ENCODE measurements at places on chromosomes 6 and 20.

DNA sequence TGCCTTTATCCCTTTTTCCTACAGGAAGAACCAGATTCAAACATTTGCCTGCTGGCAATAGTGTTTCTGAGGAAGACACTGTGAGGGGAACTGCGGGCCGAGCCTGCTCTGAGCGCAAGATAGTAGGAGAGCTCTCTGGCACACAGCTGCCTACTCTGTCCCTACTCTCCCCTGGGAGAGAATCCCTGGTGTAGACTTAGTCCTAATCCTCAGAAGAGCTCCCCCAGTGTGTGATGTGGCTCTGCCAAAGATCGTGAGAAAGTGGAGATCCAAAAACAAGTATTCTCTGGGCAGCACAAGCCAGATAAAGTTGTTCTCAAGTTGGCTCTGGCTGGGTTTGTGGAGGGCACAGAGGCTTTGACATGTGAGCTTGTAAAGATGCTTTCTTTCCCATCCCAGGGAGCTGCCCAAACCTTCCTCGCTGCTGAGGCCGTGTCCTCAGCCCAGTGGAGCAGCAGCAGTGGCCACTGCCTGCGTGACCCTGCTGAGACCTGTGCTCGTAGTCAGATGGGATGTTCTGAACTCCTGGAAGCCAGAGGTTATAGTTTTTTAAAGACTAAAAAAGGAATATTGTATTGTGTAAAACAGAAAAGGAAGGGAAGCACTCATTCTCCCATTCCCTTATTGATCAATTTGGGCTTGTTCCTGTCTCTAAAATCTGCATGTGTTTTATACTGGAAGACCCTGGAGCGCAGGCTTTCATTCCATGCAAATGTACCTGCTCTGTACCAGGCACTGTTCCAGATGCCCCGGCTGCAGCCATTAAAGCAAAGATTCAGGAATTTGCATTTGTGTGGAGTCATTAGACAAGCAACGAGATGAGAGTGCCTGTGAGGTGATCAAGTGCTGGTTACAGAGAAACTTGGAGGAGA lies 30.7 kb downstream of the PNLDC1 start:
- DNase-seq = no peak

- DNase-seq = peak; percentile 38
Measured at GRCh38 chr6:3456898-3457709, at the start of gene SLC22A23. TSS of gene SLC22A23 (minus strand) at chr6:3457050. CDS start at chr6:3456559, 491 bp downstream.

- peak; percentile 15 for DNase-seq
Measured at GRCh38 chr6:105836889-105837288, 249.2 kb upstream of the PRDM1 start.

GRCh38 chr6:184161-184700 lies 108.1 kb upstream of the DUSP22 start:
- DNase-seq = no peak

DNA sequence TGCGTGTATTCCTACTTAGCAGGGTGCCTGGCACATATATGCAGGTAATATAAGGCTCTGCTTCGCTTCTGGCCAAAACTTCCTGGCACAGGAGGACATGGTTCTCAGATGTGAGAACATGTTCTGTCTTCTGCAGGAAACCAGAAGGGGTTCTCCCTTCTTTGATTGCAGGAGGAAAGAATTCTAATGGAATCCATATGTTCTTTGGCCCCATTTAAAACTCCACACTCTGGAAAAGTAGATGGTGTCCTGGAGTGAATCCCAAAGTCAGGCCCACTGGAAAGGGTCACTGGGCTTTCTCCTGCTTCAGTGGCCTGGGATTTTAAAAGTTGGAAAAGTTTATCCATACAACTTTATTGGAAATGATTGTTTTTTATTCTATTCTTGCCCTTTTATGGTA lies 16.4 kb upstream of the CYP24A1 start:
- DNase-seq = peak; percentile 44

DNA sequence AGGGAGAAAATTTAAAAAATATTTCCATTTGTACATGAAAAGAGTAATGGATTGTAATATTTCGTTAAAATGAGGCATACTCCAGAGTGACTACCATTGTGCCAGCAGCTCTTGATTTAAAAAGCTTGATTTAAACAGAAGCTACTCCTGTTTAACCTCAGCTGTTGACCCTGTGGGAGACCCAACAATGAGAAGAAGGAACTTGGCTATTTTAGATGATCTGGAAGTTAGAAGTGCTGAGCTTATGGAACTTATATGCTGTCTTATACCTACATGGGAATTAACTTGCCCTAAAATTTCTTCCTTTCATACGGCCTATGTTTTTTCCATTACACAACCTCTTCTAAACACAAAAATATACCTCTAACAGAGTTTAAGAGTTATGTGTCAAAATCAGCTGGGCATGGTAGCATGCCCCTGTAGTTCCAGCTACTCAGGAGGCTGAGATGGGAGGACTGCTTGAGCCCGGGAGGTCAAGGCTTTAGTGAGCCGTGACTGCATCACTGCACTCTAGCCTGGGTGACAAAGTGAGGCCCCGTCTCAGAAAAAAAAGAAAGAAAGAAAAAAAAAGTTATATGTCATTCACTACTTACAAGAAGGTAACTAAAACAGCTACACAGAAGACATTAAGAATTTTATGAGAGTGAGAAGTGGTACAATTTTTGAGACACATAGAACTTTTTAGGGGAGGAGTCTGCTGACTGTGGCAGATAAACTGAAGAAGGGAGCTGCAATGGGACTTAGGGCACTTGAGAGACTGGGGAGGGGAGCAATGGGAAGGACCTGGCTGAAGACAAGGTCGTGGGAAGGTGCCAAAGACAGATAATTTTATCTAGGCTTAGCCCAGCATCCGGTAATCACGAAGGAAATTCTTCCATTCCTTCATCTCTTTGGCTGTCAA lies 139.9 kb downstream of the MYB start:
- DNase-seq = no peak

GRCh38 chr20:1775117-1775516 lies 117.5 kb upstream of the SIRPG start:
- DNase-seq = peak; percentile 37

DNA sequence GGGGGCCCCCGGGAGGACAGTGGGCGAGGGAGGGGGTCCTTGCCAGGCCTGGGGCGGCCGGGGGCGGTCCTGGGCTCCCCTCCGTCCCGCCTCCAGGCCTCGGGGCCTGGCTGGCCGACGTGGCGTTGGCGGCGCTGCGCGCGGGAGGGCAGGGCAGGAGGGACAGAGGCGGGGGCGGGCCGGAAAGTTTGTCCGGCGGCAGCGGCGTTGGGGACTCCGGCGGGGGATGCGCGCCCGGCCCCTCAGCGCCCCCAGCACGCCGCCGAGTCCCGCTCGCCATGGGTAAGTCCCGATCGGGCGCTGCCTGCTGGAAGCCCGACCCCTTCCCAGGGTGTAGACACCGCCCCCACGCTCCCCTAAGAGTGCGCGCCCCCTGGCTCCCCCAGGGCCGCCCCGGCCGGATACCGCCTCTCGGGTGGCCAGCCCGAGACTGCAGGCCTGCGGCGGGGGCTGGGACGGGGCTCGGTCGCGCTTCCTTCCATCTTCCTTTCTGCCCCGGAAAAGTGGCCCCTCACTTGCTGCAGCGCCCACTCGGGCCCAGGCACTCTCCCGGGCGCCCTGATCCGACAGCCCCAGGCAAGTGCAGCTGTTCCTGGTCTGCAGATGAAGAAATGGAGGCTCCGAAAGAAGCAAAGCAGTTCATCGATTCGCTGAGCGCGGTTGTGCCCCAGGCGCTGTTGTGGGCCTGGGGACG lies at the start of gene SLC2A10:
TSS of gene SLC2A10 (plus strand) at position 191 of the 694 bp plus-strand sequence. CDS start at position 279, 88 bp downstream.
- DNase-seq = peak; percentile 70

- no peak for DNase-seq
Measured at GRCh38 chr20:45193331-45193730, 13.5 kb upstream of the SEMG1 start.

GRCh38 chr6:161644521-161644920 lies 370.7 kb upstream of the AGPAT4 start:
- DNase-seq = no peak

DNA sequence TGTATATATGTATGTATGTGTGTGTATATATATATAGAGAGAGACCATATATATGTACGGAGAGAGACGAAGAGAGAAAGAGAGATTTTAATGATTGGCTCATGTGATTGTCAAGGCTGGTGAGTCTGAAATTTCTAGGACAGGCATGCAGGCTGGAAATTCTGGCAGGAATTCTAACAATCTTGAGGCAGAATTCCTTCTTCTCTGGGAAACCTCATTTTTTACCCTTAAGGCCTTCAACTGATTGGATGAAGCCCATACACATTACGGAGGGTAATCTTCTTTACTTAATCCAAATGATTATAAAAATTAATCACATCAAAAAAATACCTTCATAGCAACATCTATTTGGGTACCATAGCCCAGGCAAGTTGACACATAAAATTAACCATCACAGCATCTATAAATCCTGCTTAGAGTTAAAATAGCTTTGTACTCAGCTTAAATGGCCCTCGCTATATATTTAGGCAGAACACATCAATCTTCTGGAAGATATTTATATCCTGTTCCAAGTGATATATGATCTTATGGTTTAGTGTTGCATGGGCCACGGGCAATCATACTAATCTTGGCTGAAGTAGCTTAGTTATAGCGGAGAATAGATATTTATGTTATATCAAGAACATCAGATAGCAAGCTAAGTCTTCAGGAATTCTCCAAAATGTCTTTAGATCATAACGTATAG lies 36.6 kb downstream of the ABRACL start:
- DNase-seq = peak; percentile 11

DNA sequence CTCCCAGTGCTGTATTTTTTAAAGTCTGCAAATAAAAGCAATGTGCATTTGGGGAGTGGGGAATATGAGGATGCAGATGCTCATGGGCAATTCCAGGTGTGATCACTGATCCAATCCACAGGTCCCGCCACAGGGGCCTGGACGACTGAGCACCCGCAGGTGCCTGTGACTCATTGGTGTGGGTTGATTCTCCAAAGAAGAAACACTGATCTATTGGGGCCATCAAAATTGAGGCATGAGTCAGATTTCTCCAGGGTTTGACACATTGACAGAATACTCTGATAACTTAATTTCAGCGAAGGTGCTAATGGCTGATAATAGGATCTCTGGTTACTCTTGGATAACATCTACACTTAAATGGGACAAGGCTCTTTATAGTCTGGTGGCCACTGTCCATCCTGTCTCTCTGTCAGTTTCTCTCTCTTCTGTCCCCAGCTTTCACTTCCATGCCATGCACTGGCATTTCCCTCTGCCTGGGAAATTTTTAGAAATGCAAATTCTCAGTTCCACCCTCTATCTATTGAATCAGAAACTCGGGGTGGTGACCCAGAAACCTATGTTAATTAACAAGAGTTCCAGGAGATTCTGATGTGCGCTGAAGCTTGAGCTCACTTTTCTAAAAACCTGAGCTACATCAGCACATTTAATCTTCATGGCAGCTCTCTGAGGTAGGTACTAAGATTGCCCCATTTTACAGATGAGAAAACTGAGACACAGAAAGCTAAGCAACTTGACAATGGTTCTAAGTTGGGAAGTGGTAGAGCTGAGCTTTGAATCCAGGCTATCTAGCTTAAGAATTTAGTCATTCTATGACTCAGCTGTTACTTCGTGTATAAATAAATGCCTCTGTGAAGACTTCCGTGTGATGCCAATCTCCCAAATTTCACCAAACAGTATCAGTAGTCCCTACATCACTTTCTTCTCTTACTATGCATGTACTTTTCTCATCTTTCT lies 10.2 kb upstream of the RCAN2 start:
- DNase-seq = no peak

GRCh38 chr6:129774697-129775447 lies 64.9 kb upstream of the ARHGAP18 start:
- peak; percentile 79 for DNase-seq

DNA sequence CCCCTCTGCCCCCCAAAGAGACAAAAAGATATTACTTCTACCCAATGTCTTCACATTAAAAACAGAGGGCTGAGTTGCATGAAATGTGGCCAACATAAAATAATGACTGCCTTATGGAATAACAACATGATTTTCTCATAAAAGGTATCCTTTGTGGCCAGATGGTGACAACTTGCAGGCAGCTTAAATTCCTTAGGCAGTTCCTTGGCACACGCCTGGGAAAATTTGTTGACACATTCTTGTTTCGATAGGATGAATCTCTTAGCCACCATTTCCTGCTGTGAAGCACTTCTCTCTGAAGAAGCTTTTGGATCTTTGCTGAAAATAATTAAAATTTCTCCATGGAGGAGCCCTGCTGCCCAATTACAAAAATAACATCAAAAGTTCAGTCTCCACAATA lies 109.0 kb upstream of the COL21A1 start:
- peak; percentile 79 for DNase-seq

GRCh38 chr6:38080360-38080759 lies 260.8 kb downstream of the ZFAND3 start:
- DNase-seq = peak; percentile 35

GRCh38 chr20:38789503-38790199 lies 15.8 kb upstream of the PPP1R16B start:
- peak; percentile 39 for DNase-seq

DNA sequence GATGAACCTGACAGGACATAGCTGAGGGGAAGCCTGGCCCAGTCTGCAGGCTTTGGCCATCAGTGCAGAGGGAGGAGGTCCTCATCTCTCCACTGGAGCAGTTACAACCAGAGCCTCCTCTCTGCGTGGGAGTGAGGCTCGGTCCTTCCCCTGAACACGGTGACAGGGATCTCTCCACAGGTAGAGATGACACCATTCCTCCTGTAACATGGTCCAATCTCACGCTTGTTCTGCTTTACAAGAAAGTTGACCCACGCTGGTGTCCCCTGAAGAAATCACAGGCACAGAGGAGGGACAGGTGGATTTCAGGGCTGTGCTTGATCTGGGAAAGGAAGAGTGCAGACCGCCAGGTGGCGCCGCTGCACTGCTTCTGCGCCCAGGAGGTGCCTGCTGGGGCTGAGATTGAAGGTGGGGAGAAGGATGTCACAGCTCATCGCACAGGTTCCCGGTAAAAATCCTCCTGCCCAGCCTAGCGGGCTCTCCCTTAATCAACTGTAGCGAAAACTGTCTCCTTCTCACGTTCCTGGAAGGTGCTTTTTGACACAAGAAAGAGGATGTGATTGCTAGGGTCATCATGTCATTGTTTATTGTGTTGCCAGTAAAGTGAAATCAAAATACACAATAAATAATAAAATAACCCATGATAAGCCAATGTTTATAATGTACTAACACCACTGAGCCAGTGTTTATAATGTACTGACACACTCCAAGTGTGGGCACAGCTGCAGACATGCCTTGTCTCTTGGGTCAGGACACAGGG lies 20.4 kb downstream of the HLA-G start:
- DNase-seq = peak; percentile 40

DNA sequence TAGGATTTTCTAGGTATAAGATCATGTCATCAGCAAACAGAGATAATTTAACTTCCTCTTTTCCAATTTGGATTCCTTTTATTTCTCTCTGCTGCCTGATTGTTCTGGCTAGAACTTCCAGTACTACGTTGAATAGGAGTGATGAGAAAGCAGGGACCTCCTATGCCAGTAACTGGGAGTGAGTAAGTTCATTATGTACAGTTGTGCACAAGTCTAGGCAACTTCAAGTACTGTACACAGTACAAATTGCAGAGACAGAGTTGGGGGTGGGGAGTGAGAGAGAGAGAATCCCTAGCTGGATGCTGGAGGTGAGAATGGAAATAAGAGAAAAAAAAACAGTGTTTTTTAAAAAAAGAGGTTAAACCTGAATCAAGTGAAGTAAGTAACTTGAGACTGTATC lies 210.2 kb downstream of the MMUT start:
- no peak for DNase-seq

- DNase-seq = no peak
Measured at GRCh38 chr6:153192943-153193885, 62.1 kb upstream of the RGS17 start.

Measured in fibroblast of skin of right biceps (primary cell).